ENCODE measurements at places on chromosomes 2 and 18. TPM values are rescaled to one million over a fixed set of nuclear protein-coding genes. Genes with fewer than 3 reads are reported as not detected.

The ABHD1 gene
- total RNA-seq, result 0.89 TPM

The C18orf54 gene
- 3.2 TPM for total RNA-seq

The DSEL gene
- total RNA-seq, result 13.2 TPM

The EGR4 gene
- not detected for total RNA-seq

The UGT1A3 gene
- total RNA-seq, result not detected
